H1 (cell line): ENCODE measurements at places on chromosomes 4 and X. TPM values are rescaled to one million over a fixed set of nuclear protein-coding genes. Genes with fewer than 3 reads are reported as not detected.

Gene MAGEA2
- total RNA-seq: not detected in 2 replicates

DNA sequence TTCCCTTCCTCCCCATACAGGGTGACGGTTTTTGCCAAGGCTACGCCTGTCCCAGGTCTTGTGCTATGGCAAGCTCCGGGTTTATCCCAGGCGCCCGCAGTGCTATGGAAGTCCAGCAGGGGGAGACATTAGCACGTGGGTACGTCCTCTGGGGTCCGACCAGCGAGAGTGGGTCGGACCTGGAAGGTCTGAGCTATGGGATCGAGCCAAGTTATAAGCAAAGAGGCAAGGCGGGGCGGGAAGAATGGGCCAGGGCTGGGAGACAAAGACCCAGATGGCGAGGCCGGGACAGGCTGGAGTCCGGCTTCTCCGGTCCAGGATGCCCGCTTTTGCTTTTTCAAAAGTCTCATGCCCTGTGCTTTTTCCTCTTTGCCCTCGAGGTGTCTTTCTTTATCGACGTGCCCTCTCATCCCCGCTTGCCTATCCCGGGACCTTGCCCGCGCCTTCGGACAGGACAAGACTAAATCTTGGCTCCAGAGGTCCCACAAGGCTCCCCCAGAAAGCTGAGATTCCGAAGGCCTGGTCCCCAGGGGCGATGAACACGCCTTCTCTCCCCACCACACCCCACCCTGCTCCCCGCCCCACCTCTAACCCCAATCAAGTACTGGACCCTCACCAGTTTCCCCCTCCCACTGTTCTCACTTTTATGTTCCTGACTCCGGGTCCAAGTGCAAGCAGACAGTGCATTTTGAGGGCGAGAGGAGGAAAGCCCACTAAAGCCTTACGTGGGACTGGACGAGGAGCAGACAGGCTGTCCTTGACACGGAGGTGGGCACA is 785 bp upstream of the EFNB1 start:
- H3K4me3 ChIP-seq: peak overlapping the region; percentile 67
- H3K27ac ChIP-seq: no peak overlapping the region
- DNase-seq: peak; percentile 87
- peaks cover 75% of the 10 kb centered on the region for H3K27me3 ChIP-seq

DNA sequence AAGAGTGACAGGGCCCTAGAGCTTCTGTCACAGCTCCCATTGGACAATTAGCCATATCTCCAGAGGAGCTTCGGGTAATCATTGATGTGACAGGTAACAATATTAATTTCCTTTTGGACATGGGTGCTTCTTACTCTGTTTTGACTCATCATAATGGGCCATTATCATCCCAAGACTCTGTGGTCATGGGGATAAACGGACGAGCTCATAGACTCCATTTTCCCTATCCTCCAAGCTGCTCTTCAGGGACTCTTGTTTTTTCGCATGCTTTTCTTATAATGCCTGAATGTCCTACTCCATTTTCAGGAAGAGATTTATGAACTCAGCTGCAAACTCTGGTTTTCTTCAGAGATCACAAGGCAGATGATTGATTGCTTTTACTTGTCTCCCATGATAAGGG is 17.0 kb upstream of the UGT2B17 start:
- H3K36me3 ChIP-seq: no peaks in the 10 kb centered on the region
- H3K27ac ChIP-seq: no peak overlapping the region
- H3K27me3 ChIP-seq: no peaks in the 10 kb centered on the region
- no peak overlapping the region for H3K4me3 ChIP-seq

DNA sequence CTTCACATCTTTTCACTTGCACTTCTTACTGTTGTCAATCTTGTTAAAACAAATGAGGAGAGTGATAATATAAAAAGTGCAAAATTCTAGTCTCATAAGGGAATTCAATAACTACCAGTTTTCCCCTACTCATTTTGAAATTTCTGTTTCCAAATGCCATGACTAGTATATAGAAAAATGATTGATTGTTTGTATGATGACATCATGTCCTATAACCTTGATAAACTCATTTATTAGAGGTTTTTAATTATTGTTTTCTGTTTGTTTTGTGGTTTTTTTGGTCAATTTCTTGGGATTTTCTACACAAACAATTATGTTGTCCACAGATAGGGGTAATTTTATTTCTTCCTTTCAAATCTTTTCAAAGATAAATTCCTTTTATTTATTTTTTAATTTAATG is 559.1 kb downstream of the TLL1 start:
- no peaks in the 10 kb centered on the region for H3K27me3 ChIP-seq
- no peak overlapping the region for H3K27ac ChIP-seq
- H3K4me3 ChIP-seq: no peak overlapping the region
- H3K36me3 ChIP-seq: no peaks in the 10 kb centered on the region
- H3K4me1 ChIP-seq: no peaks in the 10 kb centered on the region
- no peak for DNase-seq

DNA sequence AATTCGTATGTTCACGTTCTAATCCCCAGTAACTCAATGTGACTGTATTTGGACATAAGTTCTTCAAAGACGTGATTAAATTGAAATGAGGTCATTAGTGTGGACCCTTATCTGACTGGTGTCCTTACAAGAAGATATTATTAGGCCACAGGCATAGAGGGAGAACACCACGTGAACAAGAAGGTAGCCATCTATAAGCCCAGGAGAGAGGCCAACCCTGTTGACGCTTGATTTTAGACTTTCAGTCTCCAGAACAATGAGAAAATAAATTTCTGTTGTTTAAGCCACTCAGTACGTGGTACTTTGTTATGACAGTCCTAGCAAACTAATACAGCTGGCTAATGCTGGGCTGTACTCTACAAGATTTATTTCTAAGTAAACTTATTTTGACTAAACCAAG is 1.5 kb upstream of the EIF1AX start:
- DNase-seq: no peak
- peaks cover 23% of the 10 kb centered on the region; the same call in 1 of the 2 replicates for H3K36me3 ChIP-seq
- H3K4me3 ChIP-seq: no peak overlapping the region
- no peaks in the 10 kb centered on the region for H3K4me1 ChIP-seq
- no peak overlapping the region for H3K27ac ChIP-seq

Gene MTM1
- 8.4 and 9.5 TPM in 2 replicates for total RNA-seq

- H3K4me1 ChIP-seq: no peaks in the 10 kb centered on the region
- no peak for DNase-seq
- H3K27me3 ChIP-seq: no peaks in the 10 kb centered on the region
- H3K36me3 ChIP-seq: no peaks in the 10 kb centered on the region
- no peak overlapping the region for H3K27ac ChIP-seq
These were observed 29.4 kb downstream of the EVC2 start for GRCh38 chr4:5678977-5679376.

DNA sequence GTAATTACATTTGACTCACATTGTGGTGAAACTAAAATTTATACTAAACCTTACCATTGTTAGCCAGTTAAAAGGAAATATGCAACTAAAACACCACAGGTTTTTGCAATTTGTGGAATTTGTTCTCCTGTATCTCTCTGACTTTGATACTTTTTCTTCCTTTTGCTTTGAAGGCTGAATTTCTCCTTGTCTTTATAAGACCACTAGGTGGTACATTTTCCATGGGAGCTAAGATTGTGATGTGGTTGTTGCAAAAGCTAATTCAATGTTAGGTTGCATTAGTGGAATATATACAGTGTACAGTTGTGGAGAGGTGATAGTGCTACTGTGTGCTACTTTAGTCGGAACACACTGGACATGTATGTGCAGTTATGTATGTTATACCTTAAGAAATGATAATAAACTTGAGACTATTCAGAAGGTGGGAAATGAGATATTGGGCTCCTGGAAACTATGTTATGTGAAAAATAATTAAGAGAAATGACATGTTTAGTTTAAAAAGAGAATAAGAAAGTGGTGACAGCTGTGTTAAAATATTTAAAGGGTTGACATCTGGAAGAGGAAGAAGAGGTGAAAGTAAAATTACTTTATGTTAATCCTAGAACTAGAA is 70.3 kb downstream of the ARL9 start:
- H3K36me3 ChIP-seq: no peaks in the 10 kb centered on the region
- H3K4me3 ChIP-seq: no peak overlapping the region
- DNase-seq: no peak

GRCh38 chrX:65516756-65517155 is 17.8 kb downstream of the LAS1L start:
- H3K27me3 ChIP-seq: no peaks in the 10 kb centered on the region
- no peak overlapping the region for H3K4me3 ChIP-seq

DNA sequence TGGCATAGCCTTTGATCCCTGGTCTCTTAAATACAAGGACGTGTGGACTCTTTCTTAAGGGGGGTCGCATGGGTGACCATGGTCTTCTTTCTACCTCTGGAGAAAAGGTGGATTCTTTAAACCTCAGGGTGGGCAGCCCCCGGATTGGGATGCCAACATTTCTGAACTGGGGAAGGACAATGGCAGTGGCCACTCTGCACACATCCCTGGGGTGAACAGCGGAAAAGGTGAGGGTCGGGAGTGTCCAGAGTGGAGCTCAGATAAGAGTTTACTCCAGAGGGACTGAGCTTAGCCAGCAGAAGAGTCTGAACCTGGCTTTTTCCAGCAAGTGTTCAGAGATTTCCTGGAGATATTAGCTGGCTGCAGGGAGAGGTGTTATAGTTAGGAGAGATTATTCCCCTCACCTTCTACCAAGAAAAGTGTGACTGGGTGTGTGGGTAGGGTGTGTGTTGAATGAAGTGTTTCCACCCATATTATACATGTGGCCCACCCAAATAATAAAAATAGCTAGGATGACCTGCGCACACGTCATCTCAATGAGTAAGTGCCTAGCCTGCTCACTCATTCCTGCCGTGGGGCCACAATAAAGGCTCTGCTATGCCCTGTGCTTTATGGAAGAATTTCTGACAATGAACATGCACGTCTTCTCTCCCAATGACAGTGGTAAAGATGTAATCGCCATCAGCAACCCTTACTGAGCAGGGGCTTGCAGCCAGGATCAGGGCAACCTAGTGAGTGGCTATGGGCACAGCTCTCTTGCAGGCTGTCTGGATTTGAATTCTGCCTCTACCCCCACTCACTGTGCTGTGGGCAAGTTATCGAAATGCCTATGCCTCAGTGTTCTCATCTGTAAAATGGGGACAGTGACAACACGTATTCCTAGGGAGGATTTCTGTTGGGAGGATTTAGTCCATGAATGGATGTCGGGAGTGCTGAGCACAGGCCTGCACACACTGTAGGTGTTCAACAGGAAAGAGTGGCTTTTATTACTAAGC is 76.6 kb downstream of the SLC2A9 start:
- H3K4me3 ChIP-seq: no peak overlapping the region
- peak; percentile 22 for DNase-seq
- H3K27me3 ChIP-seq: no peaks in the 10 kb centered on the region
- peaks cover 5% of the 10 kb centered on the region; the same call in 1 of the 2 replicates for H3K4me1 ChIP-seq
- no peak overlapping the region for H3K27ac ChIP-seq

- H3K36me3 ChIP-seq: no peaks in the 10 kb centered on the region
- no peak overlapping the region for H3K27ac ChIP-seq
- DNase-seq: no peak
- H3K27me3 ChIP-seq: no peaks in the 10 kb centered on the region
- H3K4me1 ChIP-seq: no peaks in the 10 kb centered on the region
These were observed 89.9 kb downstream of the CFAP299 start for GRCh38 chr4:80425124-80426100.

Gene CENPI
- 20.8 and 22.5 TPM in 2 replicates for total RNA-seq

GRCh38 chr4:171621646-171622045 is 191.6 kb upstream of the GALNTL6 start:
- no peak for DNase-seq
- no peak overlapping the region for H3K4me3 ChIP-seq
- no peaks in the 10 kb centered on the region for H3K27me3 ChIP-seq
- H3K27ac ChIP-seq: no peak overlapping the region
- H3K4me1 ChIP-seq: no peaks in the 10 kb centered on the region

DNA sequence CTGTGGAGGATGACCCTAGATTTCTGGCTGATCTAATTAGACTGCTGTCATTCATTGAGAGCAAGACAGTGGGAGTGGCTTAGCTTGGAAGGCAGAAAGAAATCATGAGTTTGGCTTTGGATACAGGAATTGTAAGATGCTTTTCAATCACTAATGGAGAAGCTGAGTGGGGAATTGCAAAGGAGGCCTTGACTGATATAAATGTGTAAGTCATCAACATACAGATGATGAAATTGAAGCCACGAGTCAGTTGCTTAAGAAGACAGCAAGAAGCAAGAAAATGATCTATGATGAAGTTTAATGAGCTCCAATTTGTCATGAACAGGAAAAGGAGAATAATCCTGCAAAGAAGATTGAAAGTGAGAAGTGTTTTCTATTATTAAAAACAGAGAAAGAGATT is 136.7 kb upstream of the C1QTNF7 start:
- no peaks in the 10 kb centered on the region for H3K36me3 ChIP-seq
- no peaks in the 10 kb centered on the region for H3K27me3 ChIP-seq
- no peaks in the 10 kb centered on the region for H3K4me1 ChIP-seq
- H3K27ac ChIP-seq: no peak overlapping the region
- no peak for DNase-seq
- H3K4me3 ChIP-seq: no peak overlapping the region

Gene HTN1
- not detected in 2 replicates for total RNA-seq

DNA sequence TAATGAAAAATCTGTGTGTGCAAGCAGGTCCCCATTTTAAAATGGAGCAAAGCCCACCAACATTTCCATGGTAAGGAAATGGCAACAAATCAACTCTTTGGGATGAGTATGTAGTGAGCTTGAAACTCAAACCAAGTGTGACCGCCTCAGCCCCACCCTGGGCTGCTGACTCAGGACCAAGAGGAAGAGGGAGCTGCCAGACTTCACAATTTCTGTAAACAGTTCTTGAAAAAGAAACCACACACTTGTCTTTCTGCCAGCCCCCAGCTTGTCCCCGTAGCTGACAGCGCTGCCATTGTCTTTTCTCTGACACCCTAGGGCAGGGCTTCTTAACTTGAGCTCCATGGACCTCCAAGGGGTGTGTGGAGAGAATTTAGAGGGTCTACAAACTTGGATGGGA is 10.3 kb downstream of the RTL5 start:
- no peak for DNase-seq
- peaks cover 12% of the 10 kb centered on the region for H3K4me1 ChIP-seq
- H3K27me3 ChIP-seq: no peaks in the 10 kb centered on the region
- H3K36me3 ChIP-seq: no peaks in the 10 kb centered on the region
- H3K4me3 ChIP-seq: no peak overlapping the region

- H3K4me1 ChIP-seq: no peaks in the 10 kb centered on the region
- DNase-seq: no peak
- H3K4me3 ChIP-seq: no peak overlapping the region
These were observed 786.1 kb upstream of the AADAT start for GRCh38 chr4:170875868-170876267.

DNA sequence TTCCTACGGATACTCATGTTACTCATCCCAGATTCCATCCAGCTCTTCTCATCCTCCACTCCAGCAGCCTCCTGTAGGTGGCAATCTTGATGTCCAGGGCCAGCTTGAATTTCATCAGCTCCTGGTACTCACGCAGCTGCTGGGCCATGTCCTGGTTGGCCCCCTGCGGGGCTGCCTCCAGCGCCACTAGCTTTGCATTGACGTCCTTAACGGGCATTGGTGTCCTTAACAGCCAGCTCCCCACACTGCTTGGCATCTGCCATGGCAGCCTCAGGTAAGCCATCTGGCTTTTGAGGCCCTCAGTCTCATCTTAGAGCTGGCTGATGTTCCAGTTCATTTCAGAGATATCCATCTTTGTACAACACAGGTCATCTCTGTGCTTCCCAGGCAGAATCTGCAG is 223.7 kb downstream of the FGF13 start:
- H3K27ac ChIP-seq: no peak overlapping the region
- no peak overlapping the region for H3K4me3 ChIP-seq
- no peak for DNase-seq
- no peaks in the 10 kb centered on the region; the same call in 1 of the 2 replicates for H3K4me1 ChIP-seq
- no peaks in the 10 kb centered on the region for H3K27me3 ChIP-seq

GRCh38 chrX:6225911-6226595 is 2.6 kb downstream of the NLGN4X start:
- H3K27me3 ChIP-seq: no peaks in the 10 kb centered on the region
- DNase-seq: no peak
- peak overlapping the region; percentile 55 for H3K4me3 ChIP-seq
- H3K36me3 ChIP-seq: no peaks in the 10 kb centered on the region

Gene ZNF275
- total RNA-seq: 8.1 and 8.2 TPM in 2 replicates

Gene PGAM4
- 0.56 TPM in 1 of 2 replicates, not detected in the other for total RNA-seq
